Foreskin fibroblast (primary cell): ENCODE measurements at places on chromosomes 11 and 22.

- DNase-seq: no peak
These were observed 1378.4 kb upstream of the TENM4 start for GRCh38 chr11:80819271-80819670.

DNA sequence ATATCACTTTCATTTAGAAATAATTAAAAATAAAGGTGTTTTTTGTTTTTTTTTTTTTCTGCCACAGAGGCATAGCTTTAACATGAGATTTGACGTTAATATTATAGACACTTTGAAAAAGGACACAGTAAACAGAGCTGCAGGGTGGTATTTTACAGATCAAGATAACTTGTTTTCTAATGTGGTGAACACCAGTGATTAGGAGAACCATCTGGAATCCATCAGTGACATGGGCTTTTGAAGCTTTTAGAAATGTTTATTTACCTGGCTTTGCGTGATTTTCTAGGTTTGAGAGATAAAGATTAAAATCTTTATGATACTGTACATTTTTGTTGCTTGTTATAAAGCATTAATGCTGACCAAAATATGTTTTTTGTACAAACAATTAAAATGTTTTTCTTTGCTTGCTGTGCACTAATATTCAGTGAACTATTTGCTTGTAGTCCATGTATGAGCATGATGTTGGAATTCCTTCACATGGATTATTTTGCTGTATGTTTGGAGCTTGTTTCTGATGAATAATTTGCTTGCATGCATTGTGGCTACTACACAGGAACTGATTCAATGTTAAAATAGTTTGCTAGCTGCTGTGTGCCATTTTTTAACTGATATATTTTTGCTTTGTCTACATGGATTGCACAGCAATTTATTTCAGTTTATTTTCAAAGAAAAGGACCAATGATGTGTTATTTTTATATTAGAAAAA lies 352.1 kb upstream of the NARS2 start:
- DNase-seq: peak; percentile 10

GRCh38 chr11:1310772-1311468 lies 1.5 kb upstream of the TOLLIP start:
- no peak for DNase-seq

DNA sequence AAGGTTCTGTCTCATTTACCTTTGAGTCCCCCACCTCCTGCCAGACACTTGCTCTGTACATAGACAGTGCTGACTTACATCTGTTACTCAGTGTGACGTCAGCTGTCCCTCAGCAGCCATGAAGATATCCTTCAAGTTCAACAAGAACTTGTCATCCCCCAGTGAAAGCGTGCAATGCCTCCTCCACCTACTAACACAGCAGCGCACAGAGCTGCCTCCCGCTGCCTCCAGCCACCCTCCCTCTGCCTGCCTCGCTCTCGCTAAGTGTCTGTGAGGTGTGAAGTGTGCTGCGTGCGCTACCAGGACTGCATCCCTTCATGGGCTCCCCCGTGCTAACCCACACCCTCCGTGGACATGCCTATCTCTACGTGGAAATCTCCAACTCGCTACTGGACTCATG lies 621.4 kb downstream of the BRD1 start:
- no peak for DNase-seq

DNA sequence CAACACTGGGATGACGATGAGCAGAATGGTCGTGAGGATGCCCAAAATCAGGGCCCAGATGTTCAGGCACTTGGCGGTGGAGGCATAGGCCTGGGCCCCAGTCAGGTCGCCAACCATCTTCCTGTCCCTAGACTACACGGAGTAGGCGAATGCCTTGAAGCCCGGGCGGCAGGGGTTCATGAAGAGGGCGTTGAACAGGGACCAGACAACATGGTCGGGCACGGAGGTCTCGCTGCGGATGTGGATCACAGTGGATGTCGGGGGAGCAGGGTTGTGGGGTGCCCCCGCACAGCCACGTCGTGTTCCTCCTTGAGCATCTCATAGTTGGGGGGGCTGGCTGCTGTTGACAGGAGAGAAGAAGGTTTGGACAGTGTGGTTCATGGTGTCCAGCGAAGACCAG lies 9.5 kb downstream of the MYEOV start:
- DNase-seq: no peak

DNA sequence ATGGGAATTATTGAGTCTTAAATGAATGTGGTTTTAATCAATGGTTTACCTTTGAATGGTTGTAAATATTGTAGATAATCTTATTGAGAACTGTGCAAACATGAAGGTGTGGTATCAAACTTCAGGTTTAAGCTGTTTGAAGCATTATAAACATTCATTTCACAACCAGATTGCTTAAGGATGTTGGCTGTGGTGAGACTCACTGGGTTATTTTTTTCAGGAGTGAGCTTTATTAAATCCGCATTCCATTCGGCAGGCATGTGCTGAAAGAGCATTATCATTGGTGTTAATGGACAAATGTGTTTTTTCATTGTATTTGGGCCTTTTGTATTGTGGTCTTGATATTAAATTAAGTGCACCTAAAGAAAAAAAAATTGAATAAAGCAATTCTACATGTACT lies 9.7 kb downstream of the MMP3 start:
- peak; percentile 54 for DNase-seq

- peak; percentile 92 for DNase-seq
These were observed 34.6 kb downstream of the CYTH4 start for GRCh38 chr22:37316875-37317371.

- no peak for DNase-seq
These were observed 50.5 kb upstream of the ADA2 start for GRCh38 chr22:17269607-17270261.

GRCh38 chr11:15371533-15371932 lies 256.8 kb downstream of the INSC start:
- no peak for DNase-seq

DNA sequence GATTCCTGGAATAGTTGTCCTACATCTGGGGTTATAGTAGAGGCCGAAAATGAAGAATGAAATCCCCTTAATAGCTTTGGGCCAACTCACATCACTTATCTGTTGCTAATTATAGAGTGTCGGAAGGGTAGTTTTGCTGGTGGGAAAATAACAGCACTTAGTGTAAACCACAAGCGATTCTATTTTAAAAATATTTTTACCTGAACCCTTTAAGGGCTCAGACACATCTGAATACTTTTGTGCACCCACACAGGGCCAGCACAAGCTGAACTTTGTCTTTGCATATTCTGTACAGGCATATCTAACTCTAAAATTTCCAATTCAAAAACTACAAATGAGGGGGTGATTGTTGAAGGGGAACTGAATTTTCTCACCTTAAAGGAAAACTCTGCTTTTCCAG lies 27.6 kb downstream of the SLC6A5 start:
- DNase-seq: no peak

DNA sequence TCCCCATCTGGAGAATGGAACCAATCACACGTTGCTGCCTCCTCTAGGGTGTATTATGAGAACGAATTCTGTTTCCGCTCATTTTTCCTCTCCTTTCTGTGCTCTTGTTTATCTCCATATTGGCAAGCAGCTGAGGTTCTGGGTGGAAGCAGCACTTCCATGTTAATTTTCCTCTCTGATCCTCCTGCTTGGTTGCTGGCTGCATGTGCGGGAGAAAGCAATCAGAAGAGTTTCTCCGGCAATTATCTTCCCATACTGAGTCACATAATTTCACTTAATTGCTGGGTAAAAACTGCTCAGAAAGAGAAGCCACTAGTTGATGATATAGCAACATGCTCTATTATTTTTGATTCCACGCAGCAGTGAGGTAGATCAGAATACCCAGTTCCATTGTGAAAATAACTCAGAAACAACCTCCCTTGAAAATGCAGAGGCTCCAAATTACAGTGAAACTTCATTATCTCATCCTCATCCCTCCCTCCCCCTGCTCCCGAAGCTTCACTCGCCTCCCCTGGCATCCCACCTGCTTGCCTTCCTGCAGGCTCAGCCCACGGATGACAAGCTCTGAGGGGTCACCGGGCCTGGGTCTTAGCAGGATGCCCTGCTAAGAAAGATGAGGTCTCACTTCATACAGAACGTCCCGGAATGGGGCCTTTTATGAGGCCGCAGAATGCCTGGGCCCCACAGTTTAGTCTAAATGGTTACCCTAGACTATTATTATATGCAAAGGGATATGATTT lies 20.4 kb downstream of the FXYD6 start:
- DNase-seq: no peak

DNA sequence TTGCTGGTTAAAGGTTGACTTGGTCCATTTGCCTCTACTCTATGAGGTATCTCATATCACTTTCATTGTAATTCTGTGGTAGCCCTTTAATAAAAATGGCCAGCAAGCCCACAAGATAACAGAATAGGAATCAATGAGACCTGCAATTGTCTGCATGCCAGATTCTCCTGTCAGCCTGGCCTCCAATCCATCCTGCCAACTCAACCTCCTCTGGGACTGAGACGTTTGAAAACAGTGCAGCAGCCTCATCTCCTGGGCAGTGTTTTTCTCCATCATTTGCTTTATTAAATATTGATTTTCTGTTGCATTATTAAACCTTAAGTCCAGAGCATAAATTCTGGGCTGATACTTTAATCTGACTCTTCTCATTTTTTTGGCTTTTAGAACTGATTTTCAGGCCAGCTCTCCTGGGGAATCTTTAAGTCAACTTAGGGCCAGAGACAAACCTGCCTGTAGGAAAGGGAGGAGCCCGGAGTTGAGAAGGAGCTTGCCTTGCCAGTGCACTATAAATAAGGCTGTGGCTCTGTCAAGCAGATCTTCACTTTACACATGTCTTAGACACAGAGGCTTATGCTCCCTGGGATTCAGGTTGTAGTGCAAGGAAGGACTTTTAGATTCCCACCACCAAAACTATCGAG lies 798.0 kb downstream of the NTM start:
- DNase-seq: no peak

GRCh38 chr22:33598821-33599220 lies 321.5 kb downstream of the LARGE1 start:
- DNase-seq: no peak

GRCh38 chr11:79259800-79260199 lies 181.0 kb downstream of the TENM4 start:
- peak; percentile 32 for DNase-seq

GRCh38 chr11:9313648-9314290 lies 624 bp downstream of the TMEM41B start:
- peak; percentile 39 for DNase-seq

DNA sequence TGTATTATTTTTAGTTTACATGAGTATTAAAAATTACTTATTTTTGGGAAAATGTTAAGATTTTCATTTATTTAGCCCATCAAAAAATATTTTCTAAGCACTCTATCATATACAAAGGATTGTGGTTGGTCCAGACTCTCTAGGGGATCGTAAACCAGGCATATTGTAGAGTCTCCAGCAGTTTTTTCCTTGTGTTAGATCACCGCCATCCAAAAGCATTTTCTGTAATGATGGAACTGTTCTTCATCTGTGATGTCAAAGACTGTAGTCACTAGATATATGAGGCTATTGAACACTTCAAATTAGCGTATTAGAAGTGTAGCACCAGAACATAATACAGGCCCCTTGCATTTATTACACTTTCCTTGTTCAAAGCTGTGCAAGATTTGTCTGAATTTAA lies 154.9 kb downstream of the SBF2 start:
- no peak for DNase-seq

- DNase-seq: no peak
These were observed 25.0 kb upstream of the TMPRSS4 start for GRCh38 chr11:118051611-118052461.

GRCh38 chr11:102111011-102111786 lies 952 bp downstream of the YAP1 start:
- DNase-seq: peak; percentile 86

GRCh38 chr11:22657101-22657694 lies 9.2 kb upstream of the GAS2 start:
- DNase-seq: no peak

GRCh38 chr11:113884361-113884836 lies 9.0 kb upstream of the USP28 start:
- peak; percentile 42 for DNase-seq

DNA sequence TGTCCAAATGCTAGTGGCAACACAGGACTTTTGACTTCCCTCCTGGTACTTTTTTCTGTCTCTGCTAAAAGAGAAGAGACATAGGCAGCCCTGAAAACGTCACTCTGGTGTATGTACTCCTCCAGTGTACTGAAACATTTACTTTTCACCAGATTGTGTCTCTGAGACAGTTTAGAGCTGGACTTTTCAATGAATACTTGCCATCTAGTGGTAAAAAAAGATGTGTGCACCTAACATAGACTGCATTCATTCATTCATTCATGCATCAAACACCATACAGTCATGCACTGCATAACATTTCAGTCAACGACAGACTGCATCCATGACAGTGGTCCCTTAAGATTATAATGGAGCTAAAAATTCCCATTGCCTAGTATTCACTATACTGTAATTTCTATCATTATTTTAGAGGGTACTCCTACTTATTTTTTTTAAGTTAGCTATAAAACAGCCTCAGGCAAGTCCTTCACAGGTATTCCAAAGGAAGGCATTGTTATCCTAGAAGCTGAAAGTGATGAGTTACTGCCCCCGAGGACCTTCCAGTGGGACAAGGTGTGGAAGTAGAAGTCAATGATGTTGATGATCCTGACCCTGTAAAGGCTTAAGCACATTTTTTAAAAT lies 186.2 kb downstream of the SPON1 start:
- DNase-seq: peak; percentile 65

DNA sequence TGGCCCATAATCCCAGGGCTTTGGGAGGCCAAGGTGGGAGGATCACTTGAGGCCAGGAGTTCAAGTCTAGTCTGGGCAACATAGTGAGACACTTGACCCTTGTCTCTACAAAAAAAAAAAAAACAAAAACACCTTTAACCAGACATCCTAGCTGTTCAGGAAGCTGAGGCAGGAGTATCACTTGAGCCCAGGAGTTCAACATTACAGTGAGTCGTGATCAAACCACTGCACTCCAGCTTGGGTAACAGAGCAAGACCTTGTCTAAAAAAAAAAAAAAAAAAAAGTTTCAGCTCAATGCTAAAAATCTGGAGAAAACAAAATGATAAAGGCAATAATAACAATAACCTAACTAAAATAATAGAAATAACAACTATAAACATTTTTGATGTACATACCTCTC lies 22.6 kb upstream of the APLP2 start:
- peak; percentile 57 for DNase-seq

DNA sequence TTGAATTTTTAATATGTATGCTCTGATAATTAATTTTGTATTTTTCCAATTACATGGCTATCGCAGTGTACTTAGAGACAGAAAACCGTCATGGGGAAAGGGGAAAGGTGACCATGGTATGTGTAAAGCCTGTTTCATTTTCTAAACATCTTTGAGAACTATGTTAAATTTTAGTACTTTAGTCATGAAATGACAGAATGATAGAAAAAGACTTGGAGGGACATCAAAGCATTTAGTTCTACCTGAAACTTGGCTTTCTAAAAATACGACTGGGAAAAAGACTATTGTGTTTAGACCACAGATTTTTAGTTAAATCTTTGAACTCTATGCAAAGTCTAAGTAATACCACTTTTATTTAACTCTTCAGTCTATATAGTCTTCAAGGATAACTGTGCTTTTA lies 54.1 kb downstream of the MAML2 start:
- DNase-seq: no peak
